ENCODE measurements at places on chromosomes 11 and 22.

DNA sequence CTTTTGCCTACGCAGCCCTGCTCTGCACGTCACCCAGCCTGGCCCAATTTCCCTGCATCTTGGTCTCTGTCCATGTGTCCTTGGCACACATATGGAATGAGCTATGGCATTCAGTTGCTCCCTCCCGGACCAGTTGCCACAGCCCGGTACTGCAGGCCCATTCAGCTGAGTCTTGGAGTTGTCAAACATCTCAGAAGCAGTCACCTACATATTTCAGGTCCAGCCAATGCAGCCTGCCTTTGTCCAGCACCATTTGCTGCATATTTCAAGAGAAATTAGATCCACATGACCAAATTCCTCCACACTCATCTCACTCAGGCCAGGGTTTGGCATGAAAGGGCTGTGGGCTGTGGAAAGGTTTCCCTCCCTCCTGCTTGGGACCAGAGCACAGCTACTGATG lies 76.8 kb downstream of the MN1 start:
- no peak for DNase-seq

- DNase-seq = no peak
Observed at GRCh38 chr22:28466399-28466798, 213.2 kb downstream of the TTC28 start.

DNA sequence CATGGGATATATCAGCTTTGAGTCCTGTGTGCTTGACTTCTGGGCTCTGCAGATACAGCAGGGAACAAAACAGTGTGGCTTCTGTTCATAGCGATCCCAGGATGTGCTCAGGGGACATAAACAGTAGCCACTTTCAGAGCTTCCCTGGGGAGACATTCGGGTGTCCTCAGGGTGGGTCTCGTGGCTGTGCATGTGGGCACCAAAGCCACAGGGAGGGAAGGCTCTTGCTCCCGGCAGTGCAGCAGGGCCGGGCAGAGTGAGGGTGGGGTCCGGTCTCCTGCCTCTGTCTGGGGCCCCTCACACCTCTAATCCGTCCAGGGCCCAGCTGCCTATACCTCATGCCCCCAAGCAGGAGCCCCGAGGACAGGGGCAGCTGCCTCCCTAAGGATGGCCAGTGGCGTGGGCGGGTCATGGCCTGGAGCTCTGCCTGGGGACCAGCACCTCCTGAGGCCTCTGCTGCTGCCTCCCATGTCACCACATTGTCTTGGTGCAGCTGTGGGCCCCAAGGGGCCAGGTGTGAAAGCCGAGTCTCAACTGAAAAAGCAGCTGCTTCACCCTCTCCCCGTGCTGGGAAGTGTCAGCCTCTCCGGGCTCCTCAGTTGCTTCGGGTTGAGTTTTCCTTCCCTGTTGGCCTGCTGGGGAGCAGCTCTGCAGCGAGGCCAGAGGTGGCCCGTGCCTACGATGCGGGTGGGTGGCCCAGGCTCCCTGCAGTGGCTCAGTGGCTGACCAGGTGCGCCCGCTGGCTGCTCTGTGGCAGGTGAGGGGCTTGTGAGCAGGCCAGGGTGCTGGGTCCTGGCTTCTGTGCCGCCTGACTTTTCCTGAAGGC lies 3.8 kb downstream of the TPCN2 start:
- no peak for DNase-seq

- DNase-seq = no peak
Observed at GRCh38 chr11:9681583-9682372, 17.9 kb downstream of the SWAP70 start.

DNA sequence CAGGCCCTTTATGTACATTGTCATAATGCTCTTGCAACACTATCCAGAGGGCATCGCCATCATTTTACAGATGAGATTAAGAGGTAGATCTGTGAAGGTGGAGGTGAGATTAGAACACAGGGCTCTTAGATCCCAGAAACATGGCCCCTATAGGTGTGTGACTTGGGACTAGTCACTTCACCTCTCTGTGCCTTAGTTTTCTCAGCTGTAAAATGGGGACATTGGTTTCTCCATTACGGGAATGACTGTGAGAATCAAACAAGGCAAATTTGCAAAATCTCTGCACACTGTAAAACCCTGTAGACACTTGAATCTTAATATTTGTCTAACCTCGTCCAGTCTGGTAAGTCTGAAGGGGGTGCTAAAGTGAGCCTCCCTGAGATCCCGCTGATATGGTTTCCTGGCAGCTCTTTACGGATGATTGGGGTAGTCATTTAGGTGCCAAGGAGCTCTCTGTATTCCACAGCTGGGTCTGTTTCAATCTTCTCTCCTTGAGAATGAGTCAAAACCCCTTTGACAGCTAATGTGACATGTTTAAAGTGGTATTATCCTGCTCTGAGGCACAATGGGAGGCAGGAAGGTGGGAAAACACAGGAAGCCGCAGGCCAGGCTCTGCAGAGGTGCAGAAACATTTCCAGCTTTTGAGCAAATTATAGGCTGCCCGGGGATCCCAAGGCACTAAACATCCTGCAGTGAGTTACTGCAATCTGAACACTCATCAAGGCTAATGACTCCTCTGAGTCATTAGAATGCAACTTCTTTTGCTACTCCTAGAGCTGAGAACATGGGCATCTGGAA lies 140.8 kb downstream of the CCDC81 start:
- DNase-seq = peak; percentile 90

GRCh38 chr11:64007629-64008282 lies 21.5 kb downstream of the OTUB1 start:
- no peak for DNase-seq

DNA sequence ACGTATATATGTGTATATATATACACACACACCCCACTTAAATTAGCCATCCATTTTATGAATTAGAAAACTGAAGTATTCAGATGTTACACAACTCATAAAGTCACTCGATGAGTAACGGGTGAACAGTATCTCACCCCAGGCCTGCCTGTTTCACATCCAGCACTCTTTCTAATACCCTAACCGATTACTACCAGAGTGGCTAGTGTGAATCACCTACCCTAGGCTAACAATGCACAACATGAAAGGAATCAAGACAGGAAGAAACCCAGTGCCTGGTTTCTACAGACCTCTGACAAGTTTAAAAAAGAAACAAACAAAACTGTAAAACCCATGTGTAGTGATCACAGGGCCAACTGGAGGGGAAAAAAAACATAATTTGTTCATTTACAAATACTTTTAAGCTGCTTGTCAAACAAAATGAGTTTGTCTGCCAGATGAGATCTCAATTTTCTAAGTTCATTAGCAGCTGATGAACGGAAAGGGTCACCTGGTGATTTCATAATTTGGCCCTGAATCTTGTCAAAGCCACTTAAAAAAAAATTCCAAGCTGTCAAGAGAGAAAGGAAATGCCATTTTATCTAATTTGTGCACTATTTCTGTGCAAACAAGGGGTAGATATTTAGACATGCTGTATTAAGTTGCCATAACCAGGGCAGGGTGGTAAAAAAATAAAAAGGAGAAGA lies 134.8 kb downstream of the LARGE1 start:
- DNase-seq = peak; percentile 7

DNA sequence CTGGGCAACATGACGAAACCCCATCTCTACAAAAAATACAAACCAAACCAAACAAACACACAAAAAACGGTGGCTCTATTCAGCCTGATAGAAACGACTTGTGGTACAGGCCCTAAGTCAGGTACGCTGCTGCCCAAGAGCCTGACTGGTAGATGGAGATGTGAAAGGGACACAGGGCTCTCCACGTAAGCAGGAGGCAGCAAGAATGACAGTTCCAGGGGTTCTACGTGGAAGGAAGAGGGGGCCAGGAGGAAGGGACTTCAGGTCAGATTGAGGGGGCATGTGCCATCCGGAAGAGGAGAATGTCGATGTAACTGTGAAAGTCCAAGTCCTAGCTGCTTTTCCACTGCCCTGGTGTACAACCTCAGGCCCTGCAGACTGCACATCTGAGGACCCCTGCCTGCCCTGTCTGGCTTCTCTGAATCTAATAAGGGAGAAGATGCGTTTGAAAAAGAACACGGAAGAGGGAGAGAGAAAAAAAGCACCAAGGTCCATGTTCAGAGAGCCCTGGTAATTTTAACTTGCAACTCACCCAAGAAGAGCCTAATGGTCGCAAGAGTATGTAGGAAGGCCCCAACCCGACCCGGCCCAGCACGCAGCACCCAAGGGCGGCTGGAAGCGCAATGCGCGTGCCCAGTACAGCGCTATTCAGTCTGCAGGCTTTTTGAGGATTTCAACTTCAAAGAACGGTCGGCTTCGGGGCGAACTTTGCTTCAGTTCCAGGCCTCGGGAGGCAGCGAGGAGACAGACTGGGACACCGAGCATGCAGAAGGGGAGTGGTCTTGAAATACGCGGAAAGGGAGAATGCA lies 909 bp upstream of the ZNRD2 start:
- DNase-seq = no peak

GRCh38 chr11:16359369-16359768 lies 3.0 kb upstream of the SOX6 start:
- no peak for DNase-seq

- DNase-seq = no peak
Observed at GRCh38 chr11:9660886-9661285, 3.0 kb upstream of the SWAP70 start.

DNA sequence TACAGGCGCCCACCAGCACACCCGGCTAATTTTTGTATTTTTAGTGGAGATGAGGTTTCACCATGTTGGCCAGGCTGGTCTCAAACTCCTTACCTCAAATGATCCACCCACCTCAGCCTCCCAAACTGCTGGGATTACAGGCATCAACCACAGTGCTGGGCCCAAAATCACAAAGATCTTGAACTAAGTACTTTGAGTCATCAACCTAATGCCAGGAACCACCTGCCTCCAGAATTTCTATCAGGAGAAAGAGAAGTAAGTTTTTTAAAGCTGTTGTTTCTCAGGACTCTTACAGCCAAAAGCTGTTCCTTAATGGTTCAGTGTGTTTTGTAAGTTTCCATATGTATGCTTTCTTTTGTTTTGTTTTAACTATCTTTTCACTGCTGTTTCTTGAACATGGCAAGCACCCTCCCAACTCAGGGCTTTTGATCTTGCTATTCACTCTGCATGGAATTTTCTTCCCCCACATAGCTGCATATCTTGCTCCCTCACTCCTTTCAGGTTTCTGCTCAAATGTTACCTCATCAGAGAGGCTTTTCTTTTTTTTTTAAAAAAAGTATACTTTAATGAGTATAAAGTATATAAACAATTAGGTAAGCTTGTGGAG lies 6.0 kb upstream of the PAK1 start:
- no peak for DNase-seq

- DNase-seq = no peak
Observed at GRCh38 chr11:125258291-125259032, 93.9 kb downstream of the PKNOX2 start.

- DNase-seq = no peak
Observed at GRCh38 chr22:17990147-17990546, 34.2 kb downstream of the MICAL3 start.
